ENCODE measurements at places on chromosomes 2 and 18.

- no peak for DNase-seq
These were observed 15.1 kb upstream of the LIPG start for GRCh38 chr18:49546719-49547273.

- no peak for DNase-seq
These were observed 467.3 kb downstream of the CMPK2 start for GRCh38 chr2:6398421-6398820.

GRCh38 chr2:98806236-98806697, 75.3 kb upstream of the MGAT4A start:
- no peak for DNase-seq

DNA sequence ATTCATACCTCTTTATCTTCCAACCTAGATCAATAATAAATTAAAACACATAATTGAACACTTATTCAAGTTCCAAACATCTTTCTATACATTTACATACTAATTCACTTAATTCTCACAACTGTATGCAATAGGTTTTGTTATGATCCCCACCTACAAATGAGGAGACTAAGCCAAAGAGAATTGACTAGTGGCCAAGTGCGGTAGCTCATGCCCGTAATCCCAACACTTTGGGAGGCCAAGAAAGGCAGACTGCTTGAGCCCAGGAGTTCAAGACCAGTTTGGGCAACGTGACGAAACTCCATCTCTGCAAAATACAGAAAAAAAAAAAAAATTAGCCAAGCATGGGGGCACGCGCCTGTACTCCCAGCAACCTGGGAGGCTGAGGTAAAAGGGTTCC, 36.8 kb downstream of the KCNG3 start:
- no peak for DNase-seq

Data from Panc1 (cell line).